Transverse colon (tissue), 4 donors: ENCODE measurements at places on chromosomes 16 and 17. TPM values are rescaled to one million over a fixed set of nuclear protein-coding genes. Genes with fewer than 3 reads are reported as not detected.

GRCh38 chr16:65725156-65725845 lies 603.4 kb upstream of the CDH11 start:
- no peaks in the 10 kb centered on the region for H3K36me3 ChIP-seq
- H3K27ac ChIP-seq, result no peak overlapping the region

GRCh38 chr16:11459722-11460121 lies 114.5 kb downstream of the RMI2 start:
- no peaks in the 10 kb centered on the region for H3K27me3 ChIP-seq
- H3K36me3 ChIP-seq, result no peaks in the 10 kb centered on the region
- H3K4me1 ChIP-seq, result no peaks in the 10 kb centered on the region
- no peak overlapping the region for H3K27ac ChIP-seq
- H3K4me3 ChIP-seq, result no peak overlapping the region
- DNase-seq, result no peak

The RND2 gene
- 0.41 TPM for total RNA-seq

DNA sequence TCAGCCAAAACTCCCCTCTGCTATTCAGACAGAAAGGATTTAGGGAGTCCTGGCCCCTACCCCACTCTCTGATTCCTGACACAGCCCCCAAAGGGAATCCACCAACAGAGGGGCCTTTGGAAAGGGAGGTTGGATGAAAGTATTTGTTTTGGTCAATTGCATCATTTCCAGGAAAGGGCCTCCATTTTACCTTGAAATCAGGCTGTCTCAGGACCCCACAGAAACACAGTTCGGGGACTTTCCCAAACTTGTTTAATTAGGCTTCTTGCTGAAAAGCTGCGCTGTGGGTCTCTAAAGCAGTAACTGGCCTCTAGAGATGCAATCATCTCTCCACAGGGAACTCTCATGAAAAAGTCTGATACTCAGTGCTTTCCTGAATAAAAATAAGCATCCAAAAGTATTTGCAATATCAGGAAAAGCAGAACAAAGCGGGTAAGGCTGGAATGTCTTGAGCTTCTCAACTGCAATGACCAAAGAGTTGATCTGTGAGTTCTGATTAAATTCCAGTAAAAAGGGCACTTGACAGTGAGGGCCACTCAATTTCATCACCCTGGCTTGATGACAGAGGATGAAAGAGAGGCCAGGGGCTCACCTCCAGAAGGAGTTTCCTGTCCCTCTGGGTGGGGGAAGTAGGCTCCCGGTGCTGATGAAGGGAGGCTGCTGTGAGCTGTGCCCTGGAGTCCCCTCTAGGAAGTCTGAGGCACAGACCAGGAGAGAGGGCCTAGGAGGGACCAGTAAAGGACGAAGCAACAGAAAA lies 36.3 kb downstream of the LYRM9 start:
- no peak overlapping the region for H3K27ac ChIP-seq
- H3K4me1 ChIP-seq, result peaks cover 4% of the 10 kb centered on the region
- H3K4me3 ChIP-seq, result no peak overlapping the region
- DNase-seq, result no peak
- H3K27me3 ChIP-seq, result no peaks in the 10 kb centered on the region
